ENCODE measurements at places on chromosomes 1 and 21.

DNA sequence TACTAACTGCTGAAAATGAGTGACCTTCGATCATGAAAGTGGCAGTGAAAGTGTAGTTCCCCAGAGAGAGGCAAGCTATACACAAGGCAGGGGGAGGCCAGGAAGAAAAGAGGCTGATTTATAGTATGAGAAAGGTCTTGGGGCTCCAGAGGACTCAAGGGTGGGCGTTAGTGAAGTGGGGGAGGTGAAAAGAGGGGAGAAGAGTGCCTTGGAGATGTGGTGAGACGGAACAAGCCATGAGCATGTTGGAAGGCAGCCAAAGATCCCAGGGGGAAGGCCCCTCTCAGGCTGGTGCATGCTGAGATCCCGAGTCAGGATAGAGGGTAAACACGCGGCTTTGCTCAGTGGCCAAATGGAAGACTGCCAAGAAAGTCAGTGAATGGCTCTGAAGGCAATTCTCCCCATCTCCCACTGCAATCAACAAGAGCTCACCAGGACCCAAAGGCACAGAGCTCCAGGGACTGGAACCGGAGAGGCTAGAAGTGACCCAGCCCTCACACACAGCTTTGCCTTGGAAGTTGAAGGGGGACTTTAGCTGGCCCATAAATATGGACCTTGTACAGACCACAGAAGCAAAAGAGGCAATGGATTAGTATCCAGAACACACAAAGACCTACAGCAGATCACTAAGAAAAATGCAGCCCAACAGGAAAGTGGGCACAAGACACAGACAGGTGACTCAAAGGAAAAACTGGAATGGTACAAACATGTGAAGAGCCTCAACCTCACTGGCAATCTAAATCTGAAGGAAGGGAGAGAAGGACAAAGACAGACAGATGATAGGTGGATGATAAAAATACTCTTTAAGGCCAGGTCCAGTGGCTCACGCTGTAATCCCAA is 49.6 kb downstream of the HSF2BP start:
- DNase-seq, result peak; percentile 29

DNA sequence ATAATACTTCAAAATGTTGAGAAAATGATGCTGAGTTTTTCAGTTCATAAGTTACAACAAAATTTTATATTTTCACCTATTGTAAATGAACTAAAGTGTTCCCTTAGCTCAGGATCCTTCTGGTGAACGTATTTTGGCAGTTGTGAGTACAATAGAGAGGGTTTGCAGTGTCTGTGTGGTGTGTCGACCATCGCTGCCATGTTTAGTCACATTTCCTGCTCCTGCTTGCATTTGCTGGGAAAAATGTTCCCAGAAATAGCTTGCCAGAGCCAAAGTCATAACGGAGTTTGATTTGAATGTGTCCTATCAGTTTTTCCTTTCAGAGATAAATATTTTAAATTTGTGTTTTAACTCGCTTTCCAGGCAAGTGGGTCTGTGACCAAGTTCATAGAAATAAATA is 117.1 kb upstream of the COL6A1 start:
- DNase-seq, result no peak

- DNase-seq, result no peak
Observed at GRCh38 chr1:37478890-37479254, 4.5 kb downstream of the ZC3H12A start.

GRCh38 chr1:207814469-207814868 is 62.6 kb downstream of the CD46 start:
- no peak for DNase-seq

DNA sequence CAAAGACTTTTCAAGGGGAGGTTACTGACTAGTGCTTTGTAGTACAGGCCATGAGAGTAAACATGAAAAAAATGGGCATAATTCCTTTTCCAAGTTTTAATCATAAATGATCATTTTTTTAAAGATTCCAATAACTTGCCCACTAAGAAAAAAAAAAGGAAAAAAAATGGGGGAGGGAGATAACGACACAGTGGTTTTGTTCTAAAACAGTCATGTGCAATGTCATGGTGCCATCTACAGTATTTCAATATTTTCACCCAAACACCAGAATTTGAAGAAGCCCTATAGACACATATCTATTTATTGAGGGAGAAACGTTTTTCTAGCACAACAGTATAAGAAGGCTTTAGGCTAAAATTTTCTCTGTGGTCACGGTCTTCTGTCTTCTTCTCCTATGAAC is 250.2 kb downstream of the LTN1 start:
- no peak for DNase-seq

DNA sequence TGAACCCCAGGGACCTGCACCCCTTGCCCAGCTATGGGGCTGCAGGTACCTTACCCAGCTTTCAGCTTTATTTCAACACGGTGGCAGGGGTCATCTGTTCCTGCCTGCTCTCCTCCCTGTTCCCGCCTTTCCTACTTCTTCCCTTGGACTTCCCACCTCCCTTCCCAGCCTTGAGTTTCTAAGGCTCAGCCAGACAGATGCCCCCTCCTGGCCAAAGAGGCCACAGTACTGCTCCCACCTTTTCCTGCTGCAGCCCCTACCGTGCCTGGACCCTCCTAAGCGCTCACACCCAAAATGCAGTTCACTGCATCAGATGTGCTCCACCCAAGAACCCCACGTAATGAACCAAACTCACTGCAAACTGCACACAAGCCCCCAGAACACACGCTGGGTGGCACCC is 7.7 kb downstream of the NOC2L start:
- DNase-seq, result no peak

DNA sequence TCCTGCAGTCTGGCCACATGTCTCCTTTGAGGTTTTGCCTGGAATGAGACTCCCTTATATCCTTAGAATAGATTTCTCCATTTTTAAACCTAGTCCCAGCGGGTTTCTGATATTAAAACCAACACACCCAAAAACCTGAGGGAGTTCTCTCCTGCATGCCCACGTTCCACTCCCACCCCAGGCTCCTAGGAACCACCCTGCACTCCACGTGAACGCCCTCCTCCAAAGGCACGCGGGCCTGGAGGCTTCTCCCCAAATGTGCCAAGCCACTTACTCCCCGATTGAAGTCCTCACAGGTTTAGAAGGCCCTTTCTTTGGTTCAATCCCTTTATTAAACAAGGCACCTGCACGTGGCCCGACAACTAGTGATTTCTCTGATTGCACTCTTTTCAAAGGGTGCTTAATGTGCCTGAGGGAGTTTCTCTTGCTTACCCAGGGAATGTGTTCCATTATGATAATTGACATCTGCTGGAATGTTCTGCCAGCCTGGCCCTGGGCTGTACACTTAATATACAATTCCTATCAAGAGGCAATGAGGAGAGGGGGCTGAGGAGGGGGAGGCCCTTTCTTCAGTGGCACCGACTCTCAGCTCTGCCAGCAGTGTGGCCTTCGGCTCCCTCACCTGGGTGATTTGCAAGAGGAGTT is 104.3 kb upstream of the ADAR start:
- no peak for DNase-seq

DNA sequence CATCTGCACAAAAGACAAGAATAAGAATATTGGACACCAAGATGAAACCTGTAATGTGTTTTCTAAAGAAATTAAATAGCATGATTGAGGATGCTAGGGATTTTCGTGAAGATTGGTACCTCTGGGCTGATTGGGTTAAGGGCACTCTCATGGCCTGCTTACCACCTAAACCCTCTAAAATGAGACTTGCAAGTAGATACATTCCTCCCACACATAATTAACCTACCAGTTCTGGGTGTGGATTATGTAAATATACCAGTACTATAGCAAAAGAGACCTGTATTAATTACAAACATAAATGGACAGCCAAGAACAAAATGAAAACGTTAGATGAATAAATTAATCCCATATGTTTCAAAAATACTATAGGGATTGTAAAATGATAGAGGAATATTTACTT is 1069.6 kb upstream of the B3GALT2 start:
- no peak for DNase-seq

DNA sequence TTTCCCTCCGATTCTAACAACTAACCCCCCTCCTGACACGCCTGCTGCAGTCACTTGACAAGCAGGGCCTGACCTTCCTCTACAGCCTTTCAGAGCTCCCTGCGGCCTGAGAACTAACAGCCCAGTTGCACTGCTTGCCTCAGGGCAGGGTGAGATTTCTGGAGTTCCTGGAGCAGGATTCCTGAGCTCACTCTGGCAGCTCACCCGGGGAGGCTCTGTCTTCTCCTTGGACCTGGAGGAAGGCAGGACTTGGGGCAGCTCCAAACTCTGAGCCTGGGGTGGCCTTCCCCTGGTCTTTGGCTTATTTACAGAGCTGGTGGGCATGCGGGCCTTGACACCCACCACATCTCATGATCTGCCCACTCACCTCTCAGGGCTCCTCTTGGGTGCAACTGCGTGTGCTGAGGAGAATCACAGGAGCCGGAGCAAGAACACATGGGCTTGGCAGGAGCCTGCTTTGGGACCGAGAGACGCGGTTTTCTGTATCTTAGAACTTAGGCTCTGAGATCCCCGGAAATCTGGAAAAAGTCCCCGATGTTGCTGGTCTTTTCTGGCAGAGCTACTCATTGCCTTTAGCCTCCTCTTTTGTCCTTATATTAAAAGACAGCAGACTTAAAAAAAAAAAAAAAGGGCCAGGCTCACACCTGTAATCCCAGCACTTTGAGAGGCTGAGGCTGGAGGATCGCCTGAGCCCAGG is 13.1 kb upstream of the SLC25A34 start:
- DNase-seq, result no peak

GRCh38 chr1:230938924-230939368 is 39.7 kb downstream of the TTC13 start:
- DNase-seq, result no peak

DNA sequence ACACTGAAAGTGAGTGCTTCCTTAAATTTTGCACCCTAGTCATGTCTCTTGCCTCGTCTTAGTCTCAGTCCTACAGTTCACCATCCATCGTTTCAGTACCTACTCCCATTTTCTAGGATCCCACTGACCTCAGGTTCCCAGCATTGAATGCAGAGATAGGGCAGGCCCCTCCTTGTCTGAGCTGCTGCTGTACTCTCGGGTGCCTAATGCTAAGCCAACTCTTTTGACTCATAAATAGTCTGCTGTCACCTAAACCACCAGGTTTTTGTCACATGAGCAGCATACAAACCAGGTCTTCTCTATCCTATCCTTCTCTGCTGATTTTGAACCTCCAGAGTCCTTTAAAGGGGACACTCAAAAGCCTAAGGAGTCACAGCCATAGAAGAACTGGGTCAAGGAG is 3.0 kb downstream of the ARHGAP30 start:
- DNase-seq, result no peak

DNA sequence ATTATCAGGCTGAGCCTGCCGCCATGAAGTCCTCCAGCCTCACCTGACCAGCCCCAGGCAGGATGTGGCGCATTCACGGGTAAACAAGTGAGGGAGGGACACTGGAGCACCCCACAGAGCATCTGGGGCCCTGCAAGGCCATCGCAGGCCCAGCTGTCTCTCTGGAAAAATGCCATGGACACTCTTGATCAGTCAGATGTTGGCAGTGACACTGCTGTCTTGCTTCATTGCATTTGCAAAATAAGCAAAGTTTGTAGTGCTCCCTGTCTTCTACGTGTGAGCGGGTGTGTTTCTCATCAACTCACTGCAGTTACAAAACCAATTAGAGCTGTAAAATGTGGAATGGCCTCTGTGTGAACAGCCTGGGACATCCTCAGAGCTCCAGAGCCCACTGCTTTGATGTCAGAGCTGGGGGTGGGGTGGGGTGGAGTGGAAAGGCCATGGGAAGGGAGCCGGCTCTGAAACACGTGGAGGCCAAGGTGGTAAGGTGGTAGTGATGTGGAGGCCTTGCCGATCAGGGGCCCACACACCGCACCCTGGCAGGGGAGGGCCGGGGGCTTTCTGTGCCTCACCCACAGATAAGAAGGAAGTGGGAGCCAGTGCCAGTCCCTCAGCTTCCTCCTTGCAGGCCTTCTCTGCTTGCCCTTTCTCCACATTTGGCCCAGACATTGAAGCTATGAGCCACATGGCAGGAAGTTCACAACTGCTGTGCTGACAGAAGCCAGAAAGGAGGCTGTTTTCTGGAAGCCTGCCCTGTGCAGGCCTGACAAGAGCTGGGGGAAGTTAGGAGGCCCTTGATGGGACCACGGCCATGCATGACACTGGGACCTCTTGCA is 254.9 kb downstream of the RHOU start:
- DNase-seq, result no peak

GRCh38 chr1:197302775-197303174 is 34.7 kb downstream of the CRB1 start:
- no peak for DNase-seq

GRCh38 chr1:232932486-232933425 is 17.7 kb upstream of the NTPCR start:
- no peak for DNase-seq

GRCh38 chr1:101237229-101237837 is 514 bp downstream of the S1PR1 start:
- no peak for DNase-seq

GRCh38 chr21:37862536-37862935 is 53.7 kb downstream of the KCNJ6 start:
- DNase-seq, result no peak

DNA sequence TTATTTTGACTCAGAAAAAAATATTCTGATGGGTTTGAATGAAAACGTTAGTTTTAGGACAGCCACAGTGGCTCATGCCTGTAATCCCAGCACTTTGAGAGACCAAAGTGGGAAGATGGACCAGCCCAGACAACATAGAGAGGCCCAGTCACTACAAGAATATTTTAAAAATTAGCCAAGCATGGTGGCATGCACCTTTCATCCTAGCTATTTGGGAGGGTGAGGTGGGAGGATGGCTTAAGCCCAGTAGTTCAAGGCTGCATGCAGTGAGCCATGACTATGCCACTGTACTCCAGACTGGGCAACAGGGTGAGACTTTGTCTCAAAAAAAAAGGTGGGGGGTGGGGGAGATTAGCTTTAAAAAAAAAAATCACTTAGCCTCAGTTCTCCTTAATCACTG is 127.5 kb downstream of the LBR start:
- DNase-seq, result no peak

- DNase-seq, result no peak
Observed at GRCh38 chr1:245875581-245876261, 631.4 kb downstream of the SMYD3 start.

DNA sequence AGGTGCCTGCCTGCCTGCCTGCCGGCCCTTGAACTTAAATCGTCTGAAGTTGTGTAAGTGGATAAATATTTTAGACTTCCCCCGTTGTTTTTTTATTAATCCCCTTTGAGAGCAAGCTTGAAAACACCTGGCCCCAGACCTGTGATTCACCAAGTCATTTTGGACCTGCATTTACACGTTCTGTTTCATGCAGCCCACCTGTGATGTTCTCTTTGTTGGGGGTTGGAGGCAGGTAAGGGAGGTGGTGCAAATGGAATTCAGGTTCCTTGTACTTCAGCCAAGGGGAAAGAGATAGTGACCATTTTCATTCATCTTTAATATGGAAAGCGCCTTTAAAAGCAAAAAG is 1.2 kb downstream of the SLC37A1 start:
- no peak for DNase-seq

DNA sequence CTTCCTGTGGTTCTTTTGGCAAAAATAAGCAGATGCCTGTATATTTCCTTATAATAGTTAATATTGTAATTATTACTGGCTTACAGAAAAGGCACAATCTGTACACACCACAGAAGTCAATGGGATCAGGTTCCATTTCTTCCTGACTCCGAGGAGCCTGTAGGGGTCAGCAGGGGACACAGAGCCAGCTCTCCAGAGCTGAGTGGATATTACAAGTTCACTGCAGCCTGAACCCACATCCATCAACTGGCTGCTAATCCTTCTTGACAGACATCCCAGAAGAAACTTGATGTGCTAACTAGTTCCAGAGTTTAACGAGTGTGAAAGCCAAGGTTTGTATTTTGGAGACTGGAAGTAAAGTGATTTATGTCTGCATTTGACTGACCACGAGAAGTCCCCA is 203.8 kb downstream of the LMX1A start:
- no peak for DNase-seq

Data from NCI-H1436 treated with DMSO at 0.1 percent for 48 hours (cell line).